ENCODE measurements at places on chromosomes 7 and 10. TPM values are rescaled to one million over a fixed set of nuclear protein-coding genes. Genes with fewer than 3 reads are reported as not detected.

YAE1 gene
- 18.0 TPM for total RNA-seq

REEP3 gene
- 16.6 TPM for total RNA-seq

ZKSCAN1 gene
- total RNA-seq: 9.7 TPM

FANK1 gene
- 2.2 TPM for total RNA-seq

ZSCAN21 gene
- total RNA-seq: 10.5 TPM

CPXM2 gene
- not detected for total RNA-seq

CHRM2 gene
- not detected for total RNA-seq

PNLIPRP1 gene
- total RNA-seq: not detected

PNLIP gene
- total RNA-seq: 0.12 TPM

PLEKHS1 gene
- 0.06 TPM for total RNA-seq

HELLS gene
- total RNA-seq: 23.8 TPM

HGF gene
- total RNA-seq: not detected

NRAP gene
- total RNA-seq: not detected

Measured in A549 treated with Mapracorat at 1 μM for 4 hours (cell line).